Stimulated activated CD4-positive, alpha-beta T cell treated with anti-CD3 and anti-CD28 coated beads, Interleukin-4, amount 100 ng/mL, for 4 hours (primary cell): ENCODE measurements at places on chromosomes 5 and 9.

DNA sequence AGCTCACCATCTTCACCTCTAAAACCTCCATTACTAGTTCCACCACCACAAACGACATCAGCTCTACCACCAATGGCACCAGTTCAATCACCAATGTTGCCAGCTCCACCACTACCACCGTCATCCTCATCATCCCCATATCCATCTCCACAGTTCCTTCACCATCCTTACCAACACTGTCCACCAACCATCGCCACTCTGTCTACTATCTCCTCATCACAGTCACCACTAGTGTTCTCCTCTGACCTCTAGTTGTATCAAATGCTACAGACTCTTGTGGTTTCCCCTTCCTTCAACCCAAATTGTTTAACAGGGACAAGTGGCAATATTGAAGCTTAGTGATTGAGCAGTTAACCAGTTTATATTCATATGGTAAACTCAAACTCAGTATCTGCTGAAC lies 182.6 kb downstream of the CAAP1 start:
- DNase-seq, result no peak

DNA sequence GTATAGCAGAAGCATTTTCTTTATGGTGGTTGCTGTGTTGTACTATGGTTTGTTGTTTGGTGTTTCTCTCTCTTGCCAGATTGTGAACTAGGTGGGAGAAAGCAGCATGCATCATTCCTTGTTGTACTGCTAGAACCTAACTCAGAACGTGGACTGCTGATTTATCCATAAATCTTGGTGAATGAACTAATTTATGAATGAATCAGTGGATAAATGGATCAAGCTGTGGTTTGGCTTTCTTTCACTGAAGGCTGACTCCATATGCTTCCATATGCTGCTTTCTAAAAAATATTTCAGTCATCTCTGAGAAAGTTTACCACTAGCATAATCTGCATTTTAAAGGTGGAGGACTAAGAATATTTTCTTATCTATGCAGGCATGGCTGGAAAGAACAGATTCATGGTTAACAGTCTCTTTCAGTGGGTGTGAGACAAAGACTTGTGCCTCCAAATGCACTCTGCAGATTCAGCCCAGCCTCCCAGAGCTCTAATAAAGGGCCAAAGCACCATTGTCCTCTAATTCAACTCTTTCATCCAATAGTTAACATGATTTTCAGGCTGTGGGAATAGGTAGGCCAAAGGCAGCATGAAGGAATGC lies 237.7 kb downstream of the SH3GL2 start:
- no peak for DNase-seq

- DNase-seq, result no peak
Observed at GRCh38 chr9:68955330-68955729, 58.6 kb downstream of the PRKACG start.

GRCh38 chr9:104774132-104774531 lies 10.2 kb downstream of the NIPSNAP3B start:
- DNase-seq, result no peak

- no peak for DNase-seq
Observed at GRCh38 chr5:3027185-3027865, 275.8 kb upstream of the IRX2 start.

DNA sequence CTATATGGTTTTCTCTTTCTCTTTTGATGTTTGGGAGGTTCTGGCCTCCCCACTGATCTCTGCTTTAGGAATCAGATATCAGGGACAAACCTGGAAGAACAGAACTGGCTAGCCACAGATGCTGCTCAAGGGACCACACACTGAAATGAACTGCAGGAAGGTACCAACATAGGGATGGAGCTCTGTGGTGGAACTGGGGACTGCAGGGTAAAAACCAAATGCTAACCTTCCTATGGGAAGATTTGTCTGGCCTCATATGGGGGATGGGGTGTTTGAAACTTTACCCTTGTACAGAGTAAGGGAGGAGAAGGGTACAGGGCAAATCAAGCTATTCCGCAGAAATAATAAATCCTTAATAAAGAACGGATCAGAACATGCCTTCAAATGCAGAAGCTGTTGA lies 49.4 kb downstream of the ELOVL7 start:
- no peak for DNase-seq

GRCh38 chr5:65818592-65818991 lies 96.6 kb downstream of the NLN start:
- DNase-seq, result no peak

- no peak for DNase-seq
Observed at GRCh38 chr9:21333226-21333625, 2.0 kb downstream of the KLHL9 start.

- DNase-seq, result no peak
Observed at GRCh38 chr9:91425271-91425670, 1.6 kb upstream of the NFIL3 start.

DNA sequence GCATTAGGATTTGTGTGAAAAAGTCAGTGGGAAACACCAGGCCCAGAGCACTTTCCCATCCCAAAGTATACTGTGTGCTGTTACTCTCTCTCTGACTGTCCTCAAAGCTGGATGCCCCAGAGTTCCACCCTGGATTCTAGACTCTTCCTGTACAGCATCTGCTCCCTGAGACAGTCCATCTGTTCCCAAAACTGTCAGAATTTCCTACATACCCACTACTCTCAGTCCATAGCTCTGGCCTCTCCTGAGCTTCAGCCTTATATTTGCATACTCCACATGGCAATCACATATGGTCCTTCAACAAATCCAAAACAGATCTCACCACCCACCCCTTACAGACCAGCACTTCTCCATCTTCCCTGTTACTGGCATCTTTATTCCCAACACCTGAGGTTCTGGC lies 9.5 kb downstream of the ELP1 start:
- no peak for DNase-seq

DNA sequence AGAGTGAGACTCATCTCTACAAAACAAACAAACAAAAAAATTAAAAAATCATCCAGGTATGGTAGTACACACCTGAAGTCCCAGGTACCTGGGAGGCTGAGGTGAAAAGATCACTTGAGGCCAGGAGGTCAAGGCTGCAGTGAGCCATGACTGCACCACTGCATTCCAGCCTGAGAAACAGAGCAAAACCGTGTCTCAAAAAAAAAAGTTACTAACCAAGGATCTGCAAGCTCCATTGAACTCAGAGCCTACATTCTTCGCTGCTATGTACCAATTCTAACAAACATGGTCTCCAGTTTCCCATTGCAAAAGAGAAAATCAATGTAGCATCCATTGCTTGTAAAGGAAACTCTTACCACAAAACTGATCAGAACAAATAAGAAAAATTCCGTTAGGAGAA lies 33.5 kb downstream of the MTMR12 start:
- no peak for DNase-seq

- DNase-seq, result no peak
Observed at GRCh38 chr9:7912037-7912535, 112.5 kb upstream of the DMAC1 start.

DNA sequence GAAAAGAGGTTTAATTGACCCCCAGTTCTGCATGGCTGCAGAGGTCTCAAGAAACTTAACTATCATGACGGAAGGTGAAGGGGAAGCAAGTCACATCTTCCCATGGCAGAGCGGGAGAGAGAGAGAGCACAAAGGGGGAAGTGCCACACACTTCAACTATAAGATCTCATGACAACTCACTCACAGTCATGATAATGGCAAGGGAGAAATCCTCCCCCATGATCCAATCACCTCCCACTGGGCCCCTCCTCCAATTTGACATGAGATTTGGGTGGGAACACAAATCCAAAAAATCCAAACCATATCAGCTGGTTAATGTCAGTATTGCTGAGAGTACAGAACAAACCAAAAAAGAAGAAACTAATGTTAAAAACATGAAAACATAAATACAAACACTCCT lies 120.2 kb downstream of the STARD4 start:
- no peak for DNase-seq

DNA sequence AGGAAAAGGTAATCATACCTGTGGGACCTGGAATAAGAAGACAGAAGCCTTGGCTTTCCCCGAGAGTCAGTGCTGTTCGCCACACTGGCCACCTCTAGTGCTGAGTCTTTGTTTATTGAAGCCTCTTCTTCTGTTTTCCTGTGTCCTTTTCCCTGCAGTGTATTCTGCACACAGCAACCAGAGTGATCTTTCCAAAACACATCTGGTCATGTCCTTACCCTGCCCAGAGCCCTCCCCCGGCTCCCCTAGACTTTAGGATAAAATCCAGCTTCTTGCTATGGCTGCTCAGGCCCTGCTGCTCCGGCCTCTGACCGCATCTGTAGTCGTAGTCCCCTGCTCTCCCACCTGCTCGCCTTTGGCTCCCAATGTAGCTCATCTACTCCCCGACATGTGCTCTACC lies 28.3 kb downstream of the GALNT10 start:
- DNase-seq, result no peak

- no peak for DNase-seq
Observed at GRCh38 chr9:10774051-10774450, 161.2 kb upstream of the PTPRD start.

DNA sequence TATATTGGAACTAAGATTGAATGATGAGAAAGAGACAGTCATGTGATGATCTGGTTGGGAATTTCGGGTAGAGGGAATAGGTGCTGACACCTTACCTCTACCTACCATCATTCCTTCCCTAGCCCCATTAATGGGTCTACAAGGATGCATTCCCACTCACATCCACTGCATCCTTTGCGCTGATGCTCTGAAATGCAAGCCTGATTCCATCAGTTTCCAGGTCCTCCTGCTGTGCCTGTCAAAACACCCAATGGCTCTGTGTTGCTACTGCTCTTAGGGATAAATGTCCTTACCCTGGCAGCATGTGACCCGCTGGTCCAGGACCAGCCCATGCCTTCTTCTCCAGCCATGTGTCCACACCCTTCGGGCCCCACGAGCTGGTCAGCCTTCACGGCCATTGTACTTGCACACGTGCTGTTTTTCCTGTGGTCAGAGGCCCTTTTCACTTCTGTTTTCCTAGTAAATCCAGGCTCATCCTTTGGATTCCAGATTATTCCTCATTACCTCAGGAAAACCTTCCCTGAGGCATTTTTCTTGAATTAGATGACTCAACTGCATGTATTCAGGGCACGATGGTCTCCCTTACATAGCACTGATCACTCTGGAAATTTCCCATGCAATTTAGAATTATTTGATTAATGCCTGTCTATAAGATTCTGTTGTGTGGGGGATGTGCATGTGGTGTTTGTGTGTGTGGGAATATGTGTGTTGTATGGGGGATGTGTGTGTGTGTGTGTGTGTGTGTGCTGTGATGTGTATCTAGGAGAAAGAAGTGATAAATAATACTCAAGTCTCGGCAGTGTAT lies 185.0 kb downstream of the DIRAS2 start:
- no peak for DNase-seq

GRCh38 chr5:78908173-78909061 lies 76.7 kb downstream of the ARSB start:
- DNase-seq, result no peak

DNA sequence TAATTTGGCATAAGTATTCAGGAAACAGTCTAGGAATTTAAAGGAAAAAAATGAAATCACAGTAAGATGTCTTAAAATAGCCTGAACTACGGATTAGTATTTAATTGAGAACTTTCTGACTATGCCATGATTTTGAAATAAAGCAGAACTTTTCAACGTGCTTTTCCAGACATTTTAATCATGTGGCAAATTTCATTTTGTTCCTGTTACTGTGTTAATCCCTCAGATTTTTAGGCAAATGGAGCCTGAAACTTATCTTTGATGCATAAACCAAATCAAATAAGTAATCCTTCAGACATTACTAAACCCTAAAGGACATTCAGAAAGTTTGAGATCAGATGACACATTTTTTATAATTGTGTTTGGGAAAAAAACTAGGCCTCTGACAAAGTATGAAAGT lies 75.7 kb downstream of the FBN2 start:
- DNase-seq, result no peak

GRCh38 chr5:176629853-176630680 lies at the start of the genes EIF4E1B and SNCB:
EIF4E1B (plus strand) TSS chr5:176630675; CDS start chr5:176642788, 12,113 bp downstream.
SNCB (minus strand) TSS chr5:176630534; CDS start chr5:176629654, 880 bp downstream.
- peak; percentile 55 for DNase-seq

GRCh38 chr9:19020886-19021455 lies 12.0 kb downstream of the SAXO1 start:
- DNase-seq, result no peak

DNA sequence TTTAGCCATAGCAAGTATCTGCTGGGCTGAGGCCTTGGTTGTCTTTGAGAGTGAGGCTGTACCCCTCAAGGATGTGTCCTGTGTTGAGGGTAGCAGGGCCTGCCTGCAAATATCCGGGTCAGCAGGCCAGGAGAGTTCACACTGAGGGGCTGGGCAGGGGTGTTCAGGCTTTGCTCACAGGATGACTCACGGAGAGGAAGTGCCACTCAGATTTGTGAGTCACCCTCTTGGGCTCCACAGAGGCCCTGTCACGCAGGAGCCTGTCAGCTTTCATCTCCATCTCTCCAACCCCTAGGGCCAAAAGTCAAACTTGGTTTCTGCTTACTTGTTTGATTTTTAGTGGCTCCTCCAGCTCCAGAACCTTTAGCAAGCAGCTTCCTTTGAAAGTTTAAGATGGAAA lies 211.5 kb downstream of the SEC61B start:
- DNase-seq, result peak; percentile 25

DNA sequence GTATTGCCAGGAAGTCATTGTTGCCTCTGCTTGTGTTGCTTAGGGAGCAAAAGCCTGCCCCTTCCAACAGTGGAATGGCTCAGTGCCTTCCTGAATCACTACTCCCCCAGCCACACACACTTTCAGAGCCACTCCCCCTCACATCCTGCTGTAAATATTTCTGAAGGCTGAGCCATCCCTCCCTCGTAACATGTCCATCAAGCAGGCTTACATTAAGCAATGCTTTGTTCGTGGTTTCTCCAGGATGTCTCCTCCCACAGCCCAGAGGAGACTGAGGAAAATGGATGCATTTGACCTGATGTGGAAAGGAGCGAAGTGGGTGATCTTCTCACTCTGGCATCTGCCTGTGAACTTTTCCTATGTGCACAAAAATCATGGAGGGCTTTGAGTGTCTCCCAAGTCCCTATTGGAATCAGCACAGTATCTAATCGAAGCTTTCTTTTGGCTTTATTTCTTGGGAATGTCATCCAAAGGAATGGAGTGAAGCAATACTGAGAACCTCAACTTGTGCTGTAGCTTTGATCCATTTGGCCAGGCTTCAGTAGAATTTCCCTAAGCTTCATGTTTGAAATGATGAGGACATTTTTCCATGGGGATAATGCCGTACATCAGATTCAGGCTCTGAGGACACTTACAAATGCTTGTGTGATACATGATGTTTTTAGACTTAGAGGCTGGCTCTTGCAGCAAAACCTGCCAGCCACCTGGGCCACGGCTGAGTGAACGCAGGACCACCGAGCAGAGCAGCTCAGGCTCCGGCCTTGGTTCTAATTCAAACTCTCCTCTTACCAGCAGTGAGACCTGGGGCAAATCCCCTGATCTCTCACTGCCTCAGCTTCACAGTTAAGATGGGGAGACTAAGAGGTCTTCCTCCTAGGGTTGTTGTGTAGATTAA lies 389.1 kb downstream of the ENC1 start:
- no peak for DNase-seq

DNA sequence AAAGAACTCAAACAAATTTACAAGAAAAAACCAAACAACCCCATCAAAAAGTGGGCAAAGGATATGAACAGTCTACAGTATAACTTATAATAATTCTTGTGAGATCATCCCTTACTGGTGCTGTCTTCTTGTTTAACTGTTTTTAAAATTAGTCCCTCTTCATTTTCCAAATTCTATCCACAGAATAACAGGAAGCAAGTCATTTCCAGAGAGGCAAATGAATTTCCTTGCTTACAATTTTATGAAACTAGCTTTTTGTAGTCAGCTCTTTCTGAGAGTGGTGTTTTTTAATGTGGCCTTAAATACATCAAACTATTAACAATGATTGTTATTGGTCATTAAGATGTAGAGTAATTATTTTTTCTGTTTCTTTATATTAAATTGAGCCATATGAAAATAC lies 40.6 kb downstream of the FAM174A start:
- DNase-seq, result no peak
